ENCODE measurements at places on chromosomes 4 and X. TPM values are rescaled to one million over a fixed set of nuclear protein-coding genes. Genes with fewer than 3 reads are reported as not detected.

- DNase-seq, result no peak
- no peak overlapping the region for H3K4me3 ChIP-seq
- no peaks in the 10 kb centered on the region for H3K36me3 ChIP-seq
- H3K27ac ChIP-seq, result no peak overlapping the region
- H3K27me3 ChIP-seq, result no peaks in the 10 kb centered on the region
- H3K4me1 ChIP-seq, result no peaks in the 10 kb centered on the region
Observed at GRCh38 chr4:22554670-22555069, 38.8 kb upstream of the ADGRA3 start.

- no peaks in the 10 kb centered on the region for H3K4me1 ChIP-seq
- no peak for DNase-seq
- H3K27ac ChIP-seq, result no peak overlapping the region
- no peak overlapping the region for H3K4me3 ChIP-seq
- H3K27me3 ChIP-seq, result no peaks in the 10 kb centered on the region
Observed at GRCh38 chrX:136417806-136418205, 69.9 kb upstream of the BRS3 start.

The OR13H1 gene
- total RNA-seq, result not detected

The TACR3 gene
- total RNA-seq, result 0.29 TPM

The KLHL13 gene
- 6.3 TPM for total RNA-seq

The C4orf50 gene
- total RNA-seq, result 0.19 TPM

Data from progenitor cell of endocrine pancreas (in vitro differentiated cells).